ENCODE measurements at places on chromosomes 2 and 18.

DNA sequence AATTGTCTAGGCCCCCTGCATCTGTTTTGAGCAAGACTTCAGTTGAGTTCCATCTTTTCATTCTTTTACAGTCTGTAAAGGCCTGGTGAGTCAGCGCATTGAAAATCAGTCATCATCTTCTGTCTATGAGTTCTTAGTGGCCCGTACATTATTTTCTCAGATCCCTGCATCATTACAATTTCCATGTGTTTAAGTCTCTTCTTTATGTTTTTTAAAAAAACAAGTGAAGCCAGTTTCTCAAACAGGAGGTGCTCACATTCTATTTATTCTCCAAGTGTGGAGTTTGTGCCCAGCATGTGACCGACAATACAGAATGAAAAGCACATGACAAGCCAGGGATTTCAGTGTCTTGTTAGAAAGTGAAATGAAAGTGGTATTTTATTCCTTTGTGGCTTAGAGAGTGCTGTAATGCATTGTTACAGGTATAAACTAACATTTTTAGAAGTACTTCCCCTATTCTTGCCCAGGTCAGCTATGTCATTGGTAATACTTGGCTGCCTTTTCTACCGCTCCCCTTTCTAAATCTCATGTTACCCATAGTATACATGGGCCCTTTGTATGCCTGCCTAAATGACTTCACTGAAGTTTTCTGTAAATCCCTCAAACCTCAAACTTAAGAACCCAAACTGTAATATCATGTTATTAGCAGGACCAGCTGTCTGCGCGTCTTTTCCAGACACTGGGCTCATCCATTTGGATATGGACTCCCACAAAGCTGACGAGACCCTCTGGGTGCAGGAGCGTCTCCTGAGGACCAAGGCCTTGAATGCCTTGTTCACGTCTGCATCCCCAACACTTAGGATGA, 67.6 kb downstream of the FEZ2 start:
- DNase-seq: peak; percentile 77

- DNase-seq: peak; percentile 60
Measured at GRCh38 chr2:134217924-134218323, 35.9 kb upstream of the MGAT5 start.

GRCh38 chr2:178152033-178152432, 39.8 kb downstream of the RBM45 start:
- DNase-seq: peak; percentile 25

DNA sequence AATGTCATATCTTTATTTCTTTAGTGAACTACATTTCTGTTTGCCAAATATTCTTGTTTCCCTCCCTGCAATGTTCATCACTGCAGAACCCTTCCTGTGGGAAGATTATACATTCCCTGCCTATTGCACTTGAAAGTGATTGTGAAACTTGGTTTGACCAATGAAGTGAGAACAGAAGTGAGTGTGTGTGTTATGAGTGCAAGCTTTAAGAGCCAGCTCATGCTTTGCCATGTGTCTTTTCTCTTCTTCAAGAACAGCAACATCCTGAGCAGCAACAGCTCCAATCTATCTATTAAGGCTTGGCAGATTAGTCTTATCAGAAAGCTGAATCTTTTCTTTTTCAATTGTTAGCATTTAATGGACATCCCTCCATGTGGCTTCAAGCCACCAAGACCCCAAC, 42.0 kb upstream of the UBE2E3 start:
- DNase-seq: peak; percentile 84
